ENCODE measurements at places on chromosomes 1 and 21.
A peak's percentile ranks its signal among the peaks of the same experiment; 100 is the strongest.

- no peak for DNase-seq
These were observed 41.7 kb downstream of the PLXNA2 start for GRCh38 chr1:208202333-208202995.

GRCh38 chr1:91406773-91407389 is 2.2 kb upstream of the HFM1 start:
- DNase-seq: no peak

DNA sequence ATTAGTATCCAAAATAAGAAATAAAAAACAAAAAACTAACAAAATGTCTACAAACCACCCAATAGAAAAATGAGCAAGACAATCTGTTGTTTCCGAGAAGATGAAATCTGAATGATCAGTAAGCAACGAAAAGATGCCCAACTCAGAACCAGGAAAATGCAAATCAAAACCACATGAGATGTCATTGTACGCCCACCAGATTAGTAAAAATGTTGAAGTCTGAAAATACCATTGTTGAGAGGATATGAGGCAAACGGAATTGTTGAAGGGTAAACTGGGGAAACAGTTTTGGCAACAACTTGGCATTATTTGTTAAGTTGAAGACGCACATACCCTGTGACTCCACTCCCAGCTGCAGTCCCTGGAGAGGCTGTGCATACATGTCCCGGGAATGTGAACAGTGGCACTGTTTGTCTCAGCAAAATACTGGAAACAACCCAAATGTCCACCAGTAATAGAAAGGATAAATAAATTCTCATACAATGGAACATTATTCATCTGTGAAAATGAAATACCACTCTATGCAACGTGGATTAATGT is 10.6 kb downstream of the ZBTB17 start:
- DNase-seq: peak; percentile 59

DNA sequence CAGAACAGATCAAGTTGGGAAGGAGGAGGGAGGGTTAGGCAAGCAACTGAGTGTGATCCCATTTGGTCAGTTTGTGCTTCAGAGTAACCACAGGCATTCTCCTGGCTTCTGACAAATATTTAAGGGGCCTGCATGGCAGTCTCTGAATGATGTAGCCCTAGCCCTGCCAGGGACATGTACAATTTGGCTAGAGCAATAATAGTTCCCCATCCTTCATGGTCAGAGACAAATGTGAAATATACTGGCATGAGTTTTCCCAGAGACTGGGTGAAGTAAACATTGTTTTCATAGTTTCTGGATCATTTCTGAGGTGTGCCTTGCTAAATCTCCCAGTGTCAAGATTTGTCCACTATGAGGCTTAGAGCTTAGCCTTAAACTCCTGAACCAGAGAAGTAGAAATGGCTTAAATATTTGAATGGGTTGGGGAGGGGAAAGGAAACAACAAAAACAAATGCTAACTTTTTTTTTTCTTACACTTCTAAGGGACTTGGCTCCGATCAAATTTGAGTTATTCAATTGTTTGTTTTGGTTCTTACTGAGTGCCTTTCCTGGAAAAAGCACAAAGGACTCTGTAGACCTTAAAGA is 42.0 kb upstream of the UBE2U start:
- peak; percentile 41 for DNase-seq

GRCh38 chr1:7659514-7659913 is 111.6 kb upstream of the VAMP3 start:
- DNase-seq: no peak

GRCh38 chr21:24179110-24179509 is 1428.2 kb downstream of the MRPL39 start:
- DNase-seq: no peak

DNA sequence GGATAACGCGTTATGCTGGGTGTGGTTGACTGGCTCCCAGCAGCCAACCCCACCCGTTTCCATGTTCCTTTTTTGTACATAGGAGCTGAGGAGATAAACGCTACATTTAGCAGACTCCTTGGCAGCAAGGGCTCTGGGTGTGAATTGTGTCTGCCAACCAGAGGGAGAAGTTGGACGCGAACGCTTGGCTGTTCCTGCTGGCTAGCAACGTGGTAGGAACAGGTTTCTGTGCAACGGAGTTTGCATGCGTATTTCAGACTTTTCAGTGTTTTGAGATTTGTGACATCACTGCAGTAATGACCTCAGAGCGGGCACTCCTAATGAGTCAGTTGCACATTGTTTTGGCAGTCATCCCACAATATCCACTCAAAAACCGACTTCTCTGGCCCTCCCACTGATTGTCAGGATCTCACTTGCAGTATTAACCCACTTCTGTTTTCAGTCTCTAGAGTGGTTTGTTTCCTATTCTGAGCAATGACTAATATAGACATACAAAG is 98.7 kb upstream of the RGS1 start:
- DNase-seq: peak; percentile 26

GRCh38 chr1:229466887-229467286 is 33.0 kb upstream of the ACTA1 start:
- no peak for DNase-seq

GRCh38 chr1:223189903-223190724 is 47.1 kb upstream of the TLR5 start:
- DNase-seq: peak; percentile 60

GRCh38 chr1:30877205-30877912 is 31.2 kb downstream of the SDC3 start:
- DNase-seq: peak; percentile 64

DNA sequence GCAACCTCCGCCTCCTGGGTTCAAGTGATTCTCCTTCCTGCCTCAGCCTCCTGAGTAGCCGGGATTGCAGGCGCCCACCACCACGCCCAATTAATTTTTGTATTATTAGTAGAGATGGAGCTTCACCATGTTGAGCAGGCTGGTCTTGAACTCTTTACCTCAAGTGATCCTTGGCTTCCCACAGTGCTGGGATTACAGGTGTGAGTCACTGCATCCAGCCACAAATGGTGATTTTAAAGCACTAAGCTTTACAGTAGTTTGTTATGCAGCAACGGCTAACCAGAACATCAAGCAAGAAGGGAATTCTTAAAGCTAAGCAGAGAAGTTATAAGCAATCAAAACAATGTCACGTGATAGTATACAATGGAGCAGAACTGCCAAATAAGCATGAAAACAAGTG is 65.7 kb downstream of the NVL start:
- DNase-seq: no peak

- no peak for DNase-seq
These were observed 106.6 kb downstream of the MATN1 start for GRCh38 chr1:30616759-30617158.

- DNase-seq: no peak
These were observed 43.3 kb upstream of the LRP8 start for GRCh38 chr1:53371121-53371666.

DNA sequence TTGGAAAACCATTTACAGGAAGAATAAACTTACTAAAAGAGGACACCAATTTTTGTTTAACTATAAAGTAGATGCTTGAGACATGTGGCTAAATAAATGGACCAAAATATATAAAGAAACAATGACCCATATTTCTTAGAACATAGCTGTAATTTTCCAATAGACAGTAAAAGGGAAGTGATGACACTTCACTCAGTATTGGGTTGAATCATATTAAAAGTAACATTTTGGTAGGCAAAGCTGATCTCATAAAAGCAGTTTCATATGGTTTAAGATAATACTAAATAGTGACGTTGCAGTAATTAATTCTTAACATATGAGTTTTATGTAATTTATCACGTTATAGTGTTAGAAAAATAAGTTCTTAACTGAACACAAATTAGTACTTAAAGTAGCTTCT is 308.9 kb upstream of the RUNX1 start:
- DNase-seq: no peak

GRCh38 chr1:3127738-3128137 is 58.7 kb downstream of the PRDM16 start:
- no peak for DNase-seq

GRCh38 chr21:42548687-42549406 is 35.2 kb downstream of the SLC37A1 start:
- no peak for DNase-seq

DNA sequence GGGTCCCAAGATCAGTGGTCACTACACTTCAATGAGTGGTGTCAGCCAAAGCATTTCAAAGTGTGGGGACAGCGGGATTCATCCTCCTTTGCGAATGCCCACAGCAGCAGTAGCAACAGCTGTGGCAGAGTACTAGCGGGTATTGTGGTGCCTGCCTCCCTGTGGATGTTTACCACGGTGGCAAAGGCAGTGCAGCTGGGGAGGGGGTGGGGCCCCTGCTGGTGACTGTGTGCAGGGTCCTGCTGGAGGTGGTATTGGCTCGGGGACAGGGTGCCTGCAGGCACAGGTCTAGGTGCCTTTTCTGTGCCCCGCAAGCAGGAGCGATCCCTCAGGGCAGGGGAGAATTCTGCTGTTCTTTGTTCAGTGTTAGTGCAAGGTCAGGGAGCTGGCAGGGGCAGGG is 415.7 kb downstream of the USP25 start:
- no peak for DNase-seq

DNA sequence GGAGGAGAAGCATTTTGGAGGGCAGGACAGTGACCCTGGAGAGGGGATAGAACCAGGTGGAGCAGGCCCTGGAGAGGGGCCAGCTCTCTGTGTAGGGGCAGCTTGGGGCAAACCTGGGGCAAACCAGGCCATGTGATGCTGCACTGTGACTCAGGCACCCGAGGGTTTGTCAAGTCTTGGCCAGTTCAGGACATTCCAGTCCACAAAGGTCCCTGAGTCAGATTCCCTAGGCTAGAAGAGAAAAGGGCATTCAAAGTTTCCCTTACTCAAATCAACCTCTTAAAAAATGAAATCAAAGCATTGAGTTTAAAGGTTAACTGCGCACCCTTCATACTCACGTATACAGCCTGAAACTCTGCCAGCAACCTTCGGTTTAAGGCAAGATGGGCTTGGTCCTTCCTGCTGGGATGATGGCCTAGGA is 25.2 kb upstream of the PLA2G2C start:
- no peak for DNase-seq

- no peak for DNase-seq
These were observed 4.4 kb upstream of the CHI3L1 start for GRCh38 chr1:203190949-203191348.

- no peak for DNase-seq
These were observed 37.5 kb upstream of the LRRC53 start for GRCh38 chr1:74549932-74550331.

DNA sequence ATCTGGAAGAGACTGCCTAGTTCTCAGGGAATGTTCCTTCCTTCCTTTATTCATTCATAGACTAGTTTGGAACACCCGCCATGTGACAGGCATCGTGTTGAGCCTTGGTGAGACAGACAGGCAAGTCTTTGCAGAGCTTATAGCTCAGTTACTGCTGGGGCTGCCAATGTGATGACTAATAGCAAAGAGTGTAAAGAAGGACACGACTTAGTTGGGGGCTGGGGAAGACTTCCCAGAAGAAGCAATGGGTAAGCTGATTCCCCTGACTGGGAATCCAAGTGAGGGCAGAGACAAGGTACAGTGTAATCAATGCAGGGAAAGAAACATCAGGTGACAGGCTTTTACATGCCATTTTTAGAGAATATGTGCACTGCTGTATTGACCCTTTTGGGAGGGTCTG is 51.2 kb downstream of the TENT5C start:
- DNase-seq: peak; percentile 84

DNA sequence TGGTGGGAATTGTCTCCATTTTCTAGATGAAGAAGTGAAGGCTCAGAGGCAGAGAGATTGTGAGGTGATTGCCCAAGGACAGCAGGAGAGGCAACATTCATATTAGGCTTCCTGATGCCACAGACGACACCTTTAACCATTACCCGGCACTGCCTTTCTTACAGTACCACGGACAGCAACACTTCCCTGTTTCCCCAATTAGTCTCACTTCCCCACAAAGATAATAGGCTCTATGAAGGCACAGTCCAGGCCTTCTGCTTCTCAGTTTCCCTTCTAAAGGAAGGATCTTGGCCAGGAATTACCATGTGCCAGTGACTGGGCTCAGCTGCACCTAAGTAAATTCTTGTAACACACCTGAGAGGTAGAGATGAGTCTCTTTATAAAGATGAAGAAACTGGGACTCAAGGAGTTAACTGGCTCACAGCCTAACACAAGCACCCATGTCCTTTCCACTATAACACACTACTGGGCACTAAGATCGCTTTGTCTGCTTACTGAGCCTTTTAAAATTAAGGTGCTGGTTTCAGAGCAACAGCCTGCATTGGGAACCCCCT is 9.6 kb downstream of the IGSF9 start:
- no peak for DNase-seq

DNA sequence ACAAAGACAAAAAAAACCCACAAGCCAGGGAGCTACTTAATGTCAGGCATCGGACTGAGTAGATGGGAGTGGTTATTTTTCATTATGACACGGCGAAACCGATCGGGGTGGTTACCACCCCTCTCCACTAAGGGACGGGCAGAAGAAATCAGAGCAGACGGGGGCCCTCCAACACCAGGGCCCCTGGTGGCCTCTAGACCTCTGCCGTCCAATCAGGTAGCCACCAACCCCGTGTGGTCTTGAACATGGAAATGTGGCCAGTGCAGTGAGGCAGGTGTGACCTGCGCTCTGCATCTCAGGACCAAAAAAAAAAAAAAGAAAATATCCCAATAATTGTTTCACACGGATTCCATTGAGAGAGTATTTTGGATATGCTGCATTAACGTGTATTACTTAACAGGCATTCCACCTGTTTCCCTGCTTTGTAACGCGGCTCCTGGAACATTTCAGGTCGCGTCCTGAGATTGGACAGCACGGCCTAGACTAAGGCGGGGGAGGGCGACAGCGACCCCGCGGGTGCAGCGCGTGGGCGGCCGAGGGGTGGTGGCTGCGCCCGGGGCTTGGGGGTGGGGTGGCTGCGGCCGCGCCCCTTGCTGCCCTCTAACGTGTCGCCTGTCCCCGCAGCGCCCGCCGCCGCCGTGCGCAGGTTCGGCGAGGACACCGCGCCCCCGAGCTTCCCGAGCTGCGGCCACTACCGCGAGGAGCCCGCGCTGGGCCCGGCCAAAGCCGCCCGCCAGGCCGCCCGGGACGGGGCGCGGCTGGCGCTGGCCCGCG is 48.3 kb downstream of the SIM2 start:
- no peak for DNase-seq

GRCh38 chr1:206637605-206638004 is 2.3 kb downstream of the DYRK3 start:
- no peak for DNase-seq

GRCh38 chr1:65940126-65940525 is 147.4 kb downstream of the PDE4B start:
- DNase-seq: no peak

DNA sequence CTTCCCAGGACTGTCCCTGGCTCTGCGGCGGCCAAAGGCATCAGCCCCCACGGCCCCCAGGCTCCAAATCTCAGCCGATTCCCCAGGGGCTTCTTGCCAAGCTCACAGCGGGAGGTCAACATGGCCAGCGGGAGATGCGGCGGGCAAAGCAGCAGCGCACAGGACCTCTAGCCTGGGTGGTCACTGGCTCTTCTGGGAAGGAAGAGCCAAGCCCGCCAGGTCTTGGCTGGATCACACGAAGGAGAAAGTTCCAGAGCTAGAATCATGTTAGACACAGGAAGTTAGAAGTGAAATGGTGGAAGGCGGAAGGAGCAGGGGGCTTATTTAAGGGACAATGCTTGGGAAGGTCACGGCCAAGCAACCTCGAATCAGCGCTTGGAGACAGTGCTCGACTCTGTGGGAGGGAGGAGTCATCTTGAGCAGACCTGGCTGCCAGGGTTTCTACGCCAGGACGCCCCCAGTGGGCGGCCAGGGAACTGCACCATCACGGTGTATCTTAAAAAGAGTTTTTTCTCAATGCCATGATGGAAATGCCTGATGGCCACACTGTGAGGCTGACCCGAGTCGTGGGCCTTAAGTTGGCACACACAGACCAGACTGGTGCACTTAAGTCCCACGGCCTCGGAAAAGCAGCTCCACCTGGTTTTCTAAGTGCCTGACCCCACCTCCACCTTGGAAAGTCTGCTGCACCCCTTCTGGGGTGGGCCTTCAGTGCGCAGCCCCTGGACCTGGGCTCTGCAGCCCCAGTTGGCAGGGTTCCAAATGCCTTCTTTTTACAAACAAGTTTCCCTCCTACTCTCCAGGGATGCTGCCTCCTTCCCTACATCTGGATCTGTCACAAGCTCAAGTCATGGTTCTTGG is 29.3 kb downstream of the SLC66A1 start:
- DNase-seq: peak; percentile 67
